ENCODE measurements at places on chromosomes 5 and 9. TPM values are rescaled to one million over a fixed set of nuclear protein-coding genes. Genes with fewer than 3 reads are reported as not detected.

DNA sequence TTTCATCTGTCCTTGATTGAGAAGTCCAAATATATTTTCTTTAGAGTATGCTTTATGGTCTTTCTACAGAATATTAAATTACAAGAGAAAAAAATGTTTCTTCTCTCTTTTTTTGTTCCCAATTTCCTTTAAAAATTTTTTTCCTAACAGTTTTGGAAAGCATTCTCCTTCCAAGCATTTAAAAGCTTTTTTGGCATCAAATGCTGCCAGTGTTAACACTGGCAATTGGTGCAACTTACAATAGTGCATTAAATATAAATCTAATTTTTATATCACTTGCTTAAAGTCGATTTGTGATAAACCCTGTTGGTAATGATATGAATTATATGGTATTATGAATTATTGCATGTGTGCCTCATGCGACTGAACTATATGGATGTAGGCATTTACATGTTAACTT lies 165.9 kb upstream of the ELL2 start:
- DNase-seq: peak; percentile 30
- peaks cover 45% of the 10 kb centered on the region for H3K4me1 ChIP-seq
- no peaks in the 10 kb centered on the region for H3K27me3 ChIP-seq

GRCh38 chr9:126942399-126942798 lies 27.8 kb downstream of the RALGPS1 start:
- peak; percentile 63 for DNase-seq
- no peaks in the 10 kb centered on the region for H3K36me3 ChIP-seq
- no peak overlapping the region for H3K4me3 ChIP-seq
- peaks cover 42% of the 10 kb centered on the region for H3K4me1 ChIP-seq
- H3K27ac ChIP-seq: no peak overlapping the region
- no peaks in the 10 kb centered on the region for H3K27me3 ChIP-seq

- no peak overlapping the region for H3K27ac ChIP-seq
- no peak for DNase-seq
- H3K36me3 ChIP-seq: no peaks in the 10 kb centered on the region
- no peaks in the 10 kb centered on the region for H3K4me1 ChIP-seq
Observed at GRCh38 chr5:74232276-74232675, 408.3 kb downstream of the ENC1 start.

DNA sequence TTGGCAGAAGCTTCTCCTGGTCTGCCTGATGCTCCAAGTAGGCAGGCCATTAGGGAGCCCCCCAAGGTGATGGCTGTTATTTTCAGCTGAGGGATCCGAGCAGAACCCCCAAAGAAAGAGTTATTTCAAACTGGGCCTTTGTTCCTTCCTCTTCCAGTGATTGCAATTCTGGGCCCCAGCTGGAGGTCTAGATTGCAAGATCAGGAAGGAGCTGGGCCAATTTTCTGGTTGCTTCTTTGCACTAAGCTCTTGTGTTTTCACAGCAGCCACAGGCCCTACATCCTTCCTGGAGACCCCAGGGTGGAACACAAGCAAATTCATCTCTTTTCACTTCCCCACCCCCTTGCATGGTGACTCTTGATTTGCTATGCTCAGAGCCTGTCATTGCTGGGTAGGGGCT lies 215.0 kb downstream of the SEMA6A start:
- H3K36me3 ChIP-seq: no peaks in the 10 kb centered on the region
- no peaks in the 10 kb centered on the region for H3K27me3 ChIP-seq
- H3K4me1 ChIP-seq: peaks cover 39% of the 10 kb centered on the region
- DNase-seq: no peak
- H3K4me3 ChIP-seq: no peak overlapping the region

GRCh38 chr5:124668353-124669299 lies 77.8 kb downstream of the ZNF608 start:
- DNase-seq: no peak
- peaks cover 86% of the 10 kb centered on the region for H3K4me1 ChIP-seq
- no peak overlapping the region for H3K4me3 ChIP-seq
- H3K27me3 ChIP-seq: no peaks in the 10 kb centered on the region
- H3K27ac ChIP-seq: no peak overlapping the region

DNA sequence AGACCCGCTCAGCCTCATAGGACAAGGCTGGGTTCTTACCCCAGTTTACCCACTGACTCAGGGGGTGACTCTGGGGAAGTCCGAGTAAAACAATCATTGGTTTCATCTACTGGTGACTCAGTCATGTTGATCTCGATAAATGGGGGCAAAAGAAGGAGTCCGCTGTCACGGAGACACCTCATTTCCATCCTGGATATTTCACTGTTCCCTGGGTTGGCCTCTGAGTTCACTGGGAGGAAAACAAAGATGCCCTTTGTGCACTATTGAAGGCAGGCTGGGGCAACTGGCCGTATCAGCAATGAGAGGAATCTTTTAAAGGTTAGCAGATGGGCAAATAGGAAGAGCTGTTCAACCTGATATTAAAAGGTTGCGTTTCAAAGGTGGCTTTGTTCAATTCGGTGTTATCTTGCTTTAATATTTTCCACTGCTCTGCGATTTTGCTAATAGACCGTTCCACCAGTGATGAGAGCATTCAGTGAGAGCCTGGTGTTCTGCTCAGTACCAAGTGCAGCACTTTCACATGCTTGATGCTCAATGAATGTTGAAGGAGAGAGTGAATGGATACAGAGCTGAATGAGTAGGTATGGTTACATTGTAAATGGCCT lies 110.2 kb upstream of the EGFLAM start:
- H3K4me3 ChIP-seq: no peak overlapping the region
- H3K36me3 ChIP-seq: no peaks in the 10 kb centered on the region
- no peak overlapping the region for H3K27ac ChIP-seq
- no peaks in the 10 kb centered on the region for H3K4me1 ChIP-seq
- H3K27me3 ChIP-seq: no peaks in the 10 kb centered on the region
- peak; percentile 6 for DNase-seq

- peak overlapping the region; percentile 99 for H3K27ac ChIP-seq
- no peaks in the 10 kb centered on the region for H3K36me3 ChIP-seq
- H3K4me3 ChIP-seq: no peak overlapping the region
- no peaks in the 10 kb centered on the region for H3K27me3 ChIP-seq
- peaks cover 72% of the 10 kb centered on the region for H3K4me1 ChIP-seq
Observed at GRCh38 chr5:151083081-151083676, 2.3 kb upstream of the TNIP1 start.

DNA sequence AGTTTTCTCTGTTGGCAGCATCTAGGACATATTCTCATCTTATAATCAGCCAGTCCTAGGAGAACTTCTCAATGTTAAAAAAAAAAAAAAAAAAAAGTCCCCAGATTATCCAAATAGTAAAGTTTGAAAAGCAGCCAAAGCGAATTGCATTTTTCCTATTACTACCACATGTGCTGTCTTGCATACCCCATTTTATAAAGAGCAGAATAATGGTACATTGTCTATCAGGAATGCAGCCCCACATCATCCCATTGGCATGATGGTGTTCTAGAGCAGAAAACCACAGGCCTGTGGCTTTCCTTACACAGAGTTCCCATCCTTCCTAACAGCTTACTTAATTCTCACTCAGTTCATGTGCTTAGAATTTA lies 381.6 kb downstream of the TMEM38B start:
- no peaks in the 10 kb centered on the region for H3K4me1 ChIP-seq
- no peaks in the 10 kb centered on the region for H3K27me3 ChIP-seq
- DNase-seq: peak; percentile 26
- no peaks in the 10 kb centered on the region for H3K36me3 ChIP-seq

DNA sequence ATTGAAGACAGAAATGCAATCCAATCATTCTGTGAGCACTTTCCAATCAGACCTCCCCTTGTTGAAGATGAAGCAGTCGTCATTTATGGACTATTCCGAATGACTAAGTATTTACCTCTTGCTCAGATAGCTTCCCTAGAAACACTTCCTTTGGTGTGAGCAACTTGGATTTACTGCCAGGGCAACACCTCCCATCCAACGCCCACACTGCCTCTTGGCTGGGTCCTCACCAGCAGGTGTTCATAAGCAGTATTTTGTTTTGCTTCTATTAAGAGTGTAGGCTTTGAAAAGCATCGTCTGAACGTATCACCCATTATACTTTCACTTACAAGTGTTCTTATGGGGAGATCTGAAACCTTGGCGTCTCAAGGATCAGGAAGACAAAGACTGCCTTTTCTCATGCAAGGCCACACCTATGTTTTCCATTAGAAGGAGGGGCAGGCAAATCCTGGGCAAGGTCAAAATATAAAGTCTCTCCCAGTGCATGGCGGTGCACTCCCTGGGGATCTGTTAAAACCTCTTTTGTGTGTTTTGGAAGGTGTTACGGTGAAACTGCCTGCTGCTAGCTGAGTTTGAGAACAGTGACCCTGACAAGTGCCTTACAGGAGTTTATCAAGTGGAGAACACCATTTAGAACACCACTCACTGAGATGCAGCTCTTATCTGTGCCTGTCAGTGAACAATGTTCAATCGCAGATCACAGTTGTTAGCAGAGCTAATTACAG lies 10.6 kb upstream of the MARCHF3 start:
- no peak overlapping the region for H3K4me3 ChIP-seq
- peak; percentile 79 for DNase-seq
- peak overlapping the region; percentile 47 for H3K27ac ChIP-seq
- no peaks in the 10 kb centered on the region for H3K27me3 ChIP-seq
- H3K4me1 ChIP-seq: peaks cover 12% of the 10 kb centered on the region
- H3K36me3 ChIP-seq: no peaks in the 10 kb centered on the region

- DNase-seq: no peak
- H3K36me3 ChIP-seq: no peaks in the 10 kb centered on the region
- H3K4me1 ChIP-seq: no peaks in the 10 kb centered on the region
- no peaks in the 10 kb centered on the region for H3K27me3 ChIP-seq
- no peak overlapping the region for H3K27ac ChIP-seq
- H3K4me3 ChIP-seq: no peak overlapping the region
Observed at GRCh38 chr5:151298063-151298855, 5.3 kb downstream of the SLC36A3 start.

- H3K36me3 ChIP-seq: no peaks in the 10 kb centered on the region
- DNase-seq: no peak
- H3K4me1 ChIP-seq: no peaks in the 10 kb centered on the region
- no peak overlapping the region for H3K4me3 ChIP-seq
- H3K27me3 ChIP-seq: no peaks in the 10 kb centered on the region
- no peak overlapping the region for H3K27ac ChIP-seq
Observed at GRCh38 chr9:2337627-2338026, 284.0 kb upstream of the VLDLR start.

- DNase-seq: peak; percentile 86
- H3K4me3 ChIP-seq: no peak overlapping the region
- H3K36me3 ChIP-seq: no peaks in the 10 kb centered on the region
- no peaks in the 10 kb centered on the region for H3K27me3 ChIP-seq
- no peak overlapping the region for H3K27ac ChIP-seq
Observed at GRCh38 chr9:13088720-13089427, 190.6 kb downstream of the MPDZ start.

SPINK13 gene
- not detected for total RNA-seq

SLC46A2 gene
- total RNA-seq: not detected

HACD4 gene
- 5.9 TPM for total RNA-seq

CTXN3 gene
- not detected for total RNA-seq

ELOVL7 gene
- total RNA-seq: 1.2 TPM
